ENCODE measurements at places on chromosomes 5 and 9.

GRCh38 chr9:76044266-76044819 is 153.9 kb downstream of the PCSK5 start:
- DNase-seq = no peak

- DNase-seq = no peak
Observed at GRCh38 chr9:96399325-96399633, 15.8 kb upstream of the SLC35D2 start.

DNA sequence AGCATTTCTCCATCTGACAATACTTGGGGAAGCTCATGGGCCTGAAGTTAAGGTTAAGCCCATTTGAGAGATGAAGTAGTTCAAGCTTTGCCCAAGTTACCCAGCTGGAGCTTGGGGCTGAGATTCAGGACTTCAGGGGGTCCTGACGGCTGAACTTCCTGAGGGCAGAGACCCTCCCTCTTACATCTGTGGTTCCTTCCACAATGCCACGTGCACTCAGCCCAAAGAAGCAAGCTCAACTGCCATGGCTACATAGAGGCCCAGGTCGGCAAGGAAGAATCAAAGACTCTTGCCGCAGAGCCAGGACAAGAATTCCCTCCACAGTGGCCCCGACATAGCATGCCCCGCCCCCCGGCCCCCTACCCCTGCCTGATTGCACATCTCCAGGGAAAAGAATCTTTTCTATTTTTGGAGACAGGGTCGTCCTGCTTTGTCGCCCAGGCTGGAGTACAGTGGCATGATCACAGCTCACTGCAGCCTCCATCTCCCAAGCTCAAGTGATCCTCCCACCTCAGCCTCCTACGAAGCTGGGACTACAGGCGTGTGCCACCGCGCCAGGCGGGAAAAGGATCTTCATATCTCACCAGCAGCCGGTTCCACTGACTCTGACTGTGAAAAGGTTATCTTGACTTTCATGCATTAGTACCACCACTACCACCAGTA is 9.2 kb downstream of the PHF19 start:
- DNase-seq = no peak

DNA sequence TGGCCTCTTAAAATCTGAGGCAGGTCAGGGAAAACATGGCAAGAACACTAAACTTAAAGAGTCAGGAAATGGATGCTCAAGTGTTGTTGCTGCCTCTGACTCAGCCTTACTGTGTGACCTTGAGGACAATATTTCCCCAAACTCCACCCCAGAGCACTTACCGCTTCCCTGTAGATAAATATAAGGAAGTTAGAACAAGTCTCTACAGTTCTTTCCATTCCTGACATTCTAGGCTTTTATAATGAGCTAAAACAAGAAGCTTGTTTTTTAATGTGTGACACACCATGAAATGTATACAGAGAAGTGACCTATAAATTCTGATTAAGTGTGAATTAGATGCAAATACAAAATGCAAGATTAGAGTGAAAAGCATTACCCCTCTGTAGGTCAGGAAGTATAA is 129.3 kb downstream of the GRIA1 start:
- no peak for DNase-seq

GRCh38 chr9:125183054-125183453 is 6.5 kb downstream of the PPP6C start:
- no peak for DNase-seq

DNA sequence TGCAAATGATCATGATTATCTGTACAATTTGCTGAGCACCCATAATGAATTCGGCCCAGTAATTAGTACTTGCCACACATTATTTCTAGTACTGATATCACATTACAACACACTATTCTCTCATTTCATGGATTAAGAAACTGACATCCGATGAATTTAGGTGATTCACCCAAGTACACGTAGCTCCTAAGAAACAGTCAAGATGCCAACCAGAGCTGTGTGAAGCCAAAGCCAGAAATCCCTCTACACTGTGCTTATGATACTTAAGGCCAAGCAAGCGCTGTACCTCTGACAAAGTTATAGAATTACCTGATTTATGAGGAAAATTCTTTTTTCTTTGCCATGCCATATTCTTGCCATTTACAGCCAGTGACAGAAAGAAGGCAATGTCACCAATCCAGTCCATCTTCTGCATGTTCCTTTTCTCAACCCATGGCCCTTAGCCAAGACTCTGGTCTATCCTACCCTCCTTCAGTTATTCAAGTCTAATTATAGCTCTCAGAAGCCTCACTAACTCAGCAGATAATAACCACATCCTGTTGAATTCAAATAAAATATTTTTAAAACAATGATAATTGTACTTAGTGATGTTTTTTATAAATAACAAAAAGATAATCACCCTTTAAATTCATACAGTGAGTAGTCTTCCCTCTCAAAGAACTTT is 74.3 kb upstream of the PTGER4 start:
- no peak for DNase-seq

DNA sequence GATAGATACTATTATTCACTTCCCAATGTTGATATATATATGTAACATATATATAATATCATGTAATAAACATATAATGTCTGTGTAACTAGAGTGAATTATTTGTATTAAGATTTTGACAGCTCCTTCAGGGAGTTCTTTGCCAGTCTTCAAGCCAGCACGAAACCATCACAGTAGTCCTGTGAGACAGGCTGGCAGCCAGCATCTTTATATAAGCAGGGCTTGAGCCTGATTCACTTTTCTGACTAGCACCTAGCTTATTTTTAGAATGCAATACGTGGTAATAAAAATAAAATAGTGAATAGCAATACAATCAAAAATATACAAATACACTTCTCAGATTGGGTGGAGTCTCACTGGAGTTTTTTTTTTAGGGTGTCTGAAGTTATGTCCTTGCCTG is 20.7 kb upstream of the GDA start:
- DNase-seq = no peak

GRCh38 chr9:131019388-131020239 is 10.6 kb downstream of the LAMC3 start:
- DNase-seq = no peak

- DNase-seq = no peak
Observed at GRCh38 chr5:66861402-66861801, 265.2 kb downstream of the MAST4 start.

GRCh38 chr9:81588148-81588871 is 101.0 kb downstream of the TLE1 start:
- no peak for DNase-seq

DNA sequence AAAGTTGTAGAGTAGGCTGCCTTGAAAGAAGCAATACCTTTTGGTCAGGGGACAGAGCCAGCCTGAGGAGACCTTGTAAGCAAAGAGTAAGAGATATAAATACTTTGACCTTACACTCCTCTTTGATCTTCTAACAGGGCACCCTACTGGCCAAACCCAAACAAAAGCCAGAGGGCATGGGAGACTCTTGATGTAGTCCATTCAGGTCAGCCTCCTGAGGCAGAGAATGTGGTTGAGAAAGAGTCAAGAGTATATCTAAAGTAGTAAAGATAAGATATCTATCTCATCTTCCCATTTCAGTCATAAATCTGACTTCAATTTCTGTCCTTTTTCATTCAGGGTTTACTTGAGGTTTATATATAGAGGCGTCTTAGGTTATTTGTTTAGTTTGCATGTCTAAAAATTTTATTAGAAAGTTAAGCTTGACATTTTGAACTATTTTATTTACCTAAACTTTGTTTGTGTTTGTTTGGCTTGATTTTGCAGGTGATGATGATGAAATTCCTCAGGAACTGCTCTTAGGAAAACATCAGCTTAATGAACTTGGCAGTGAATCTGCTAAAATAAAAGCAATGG is 125.7 kb downstream of the NIPBL start:
- DNase-seq = no peak

DNA sequence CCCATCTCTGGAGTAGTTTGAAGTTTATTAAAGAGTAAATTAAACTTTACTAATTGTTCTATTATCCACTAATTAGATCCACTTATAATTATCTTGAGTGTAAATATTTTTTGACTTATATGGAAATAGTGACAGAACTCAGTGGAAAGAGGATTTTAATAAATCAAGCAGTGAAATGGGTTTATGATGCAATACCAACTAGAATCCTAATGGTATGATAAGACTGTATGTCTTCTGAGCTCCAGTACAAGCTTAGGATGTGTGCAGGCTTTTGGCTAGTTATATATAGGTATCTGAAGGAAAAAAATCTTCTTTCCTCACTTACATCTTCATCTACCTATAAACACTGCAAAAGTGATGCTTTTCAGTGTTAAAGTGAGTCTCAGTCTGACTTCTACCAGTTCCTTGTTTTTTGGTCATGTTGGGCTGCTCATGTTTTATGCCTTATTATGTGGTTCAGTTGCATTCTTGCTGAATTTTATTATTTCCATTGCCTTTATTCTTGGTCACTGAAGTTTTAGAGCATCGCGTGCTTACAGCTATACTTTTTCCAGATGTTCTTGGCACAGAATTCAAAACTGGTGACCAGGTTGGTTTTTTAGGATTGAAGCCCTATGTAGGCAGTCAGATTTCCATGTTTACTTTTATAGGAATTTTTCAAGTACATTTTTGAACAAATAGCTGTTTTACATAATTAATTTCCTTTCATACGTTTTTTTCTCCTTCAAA is 30.5 kb downstream of the XRCC4 start:
- DNase-seq = no peak

- DNase-seq = no peak
Observed at GRCh38 chr9:35757226-35757891, 3.3 kb upstream of the MSMP start.

DNA sequence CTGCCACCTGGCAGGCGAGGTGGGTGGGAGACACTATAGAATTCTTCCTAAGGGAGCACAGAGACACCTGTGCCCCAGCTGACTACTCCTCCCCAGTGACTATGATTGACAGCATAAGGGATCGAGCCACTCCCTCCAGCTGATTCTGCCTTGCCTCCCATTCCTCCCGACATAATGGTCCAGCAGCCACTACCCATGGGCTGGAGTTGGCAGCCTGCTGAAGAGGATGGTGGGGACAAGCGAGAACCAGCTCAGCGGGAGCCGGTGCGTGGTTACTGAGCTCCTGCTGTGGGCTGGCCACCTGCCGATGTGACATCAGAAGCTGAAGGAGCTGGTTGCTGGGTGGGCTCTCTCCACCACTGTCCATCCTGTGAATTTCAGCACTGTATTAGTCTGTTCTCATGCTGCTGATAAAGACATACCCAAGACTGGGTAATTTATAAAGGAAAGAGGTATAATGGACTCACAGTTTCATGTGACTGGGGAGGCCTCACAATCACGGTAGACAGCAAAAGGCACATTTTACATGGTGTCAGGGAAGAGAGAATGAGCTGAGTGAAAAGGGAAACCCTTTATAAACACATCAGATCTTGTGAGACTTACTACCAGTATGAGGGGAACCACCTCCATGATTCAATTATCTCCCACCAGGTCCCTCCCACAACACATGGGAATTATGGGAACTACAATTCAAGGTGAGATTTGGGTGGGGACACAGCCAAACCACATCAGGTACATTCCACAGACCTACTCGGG is 12.1 kb upstream of the NCS1 start:
- no peak for DNase-seq

DNA sequence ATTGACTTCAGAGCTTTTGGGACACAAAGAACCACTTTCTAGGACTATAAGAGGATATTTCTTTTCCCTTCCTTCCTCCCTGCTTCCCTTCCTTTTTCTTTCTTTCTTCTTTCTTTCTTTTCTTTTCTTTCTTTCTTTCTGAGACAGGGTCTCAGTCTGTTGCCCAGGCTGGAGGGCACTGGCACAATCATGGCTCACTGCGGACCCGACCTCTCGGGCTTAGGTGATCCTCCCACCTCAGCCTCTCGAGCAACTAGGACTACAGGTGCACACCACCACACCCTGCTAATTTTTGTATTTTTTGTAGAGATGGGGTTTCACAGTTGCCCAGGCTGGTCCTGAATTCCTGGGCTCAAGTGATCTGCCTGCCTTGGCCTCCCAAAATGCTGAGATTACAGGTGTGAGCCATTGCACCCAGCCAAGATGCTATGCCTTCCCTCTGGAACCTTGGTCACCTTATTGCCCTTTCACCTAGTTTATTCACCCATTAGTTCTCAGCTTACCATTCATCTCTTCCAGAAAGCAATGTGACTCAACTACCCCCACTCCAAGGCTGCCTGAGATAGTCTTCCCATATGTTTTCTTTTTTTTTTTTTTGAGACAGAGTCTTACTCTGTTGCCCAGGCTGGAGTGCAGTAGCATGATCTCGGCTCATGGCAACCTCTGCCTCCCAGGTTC is 10.1 kb downstream of the PLIN2 start:
- no peak for DNase-seq

DNA sequence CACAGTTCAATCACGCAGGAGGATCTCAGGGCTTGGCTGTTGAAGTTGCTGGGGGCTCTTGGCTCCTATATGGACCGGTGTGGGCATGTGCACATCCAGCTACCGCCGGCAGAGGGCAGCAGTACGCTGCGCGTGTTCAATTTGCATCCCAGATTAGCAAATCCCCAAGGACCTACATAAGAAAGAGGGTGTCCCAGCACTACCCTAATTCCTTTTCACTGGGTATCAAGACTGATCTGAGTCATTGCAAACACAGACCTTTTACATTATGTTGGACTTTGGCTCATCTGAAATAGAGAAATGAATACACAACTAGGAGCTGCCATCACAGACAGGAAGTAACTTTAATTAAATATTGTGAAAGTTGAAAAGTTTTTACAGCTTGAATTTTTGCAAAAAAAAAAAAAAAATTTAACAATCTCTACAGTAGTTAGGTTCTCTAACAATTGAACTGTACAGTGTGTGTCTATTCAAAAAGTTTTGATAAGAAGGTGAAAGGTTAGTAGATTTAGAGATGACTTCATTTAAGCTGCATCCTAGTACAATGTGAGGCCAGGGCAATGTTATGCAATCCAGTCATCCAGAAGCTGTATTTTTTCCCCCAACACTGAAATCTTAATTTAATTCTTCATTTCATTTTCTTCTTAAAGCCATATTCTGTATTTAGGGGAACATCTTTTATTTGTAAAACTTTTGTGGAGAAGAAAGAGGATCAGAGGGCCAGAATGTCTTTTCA is 404.0 kb downstream of the EBF1 start:
- peak; percentile 82 for DNase-seq

- DNase-seq = no peak
Observed at GRCh38 chr5:96439477-96440184, 6.6 kb upstream of the PCSK1 start.

DNA sequence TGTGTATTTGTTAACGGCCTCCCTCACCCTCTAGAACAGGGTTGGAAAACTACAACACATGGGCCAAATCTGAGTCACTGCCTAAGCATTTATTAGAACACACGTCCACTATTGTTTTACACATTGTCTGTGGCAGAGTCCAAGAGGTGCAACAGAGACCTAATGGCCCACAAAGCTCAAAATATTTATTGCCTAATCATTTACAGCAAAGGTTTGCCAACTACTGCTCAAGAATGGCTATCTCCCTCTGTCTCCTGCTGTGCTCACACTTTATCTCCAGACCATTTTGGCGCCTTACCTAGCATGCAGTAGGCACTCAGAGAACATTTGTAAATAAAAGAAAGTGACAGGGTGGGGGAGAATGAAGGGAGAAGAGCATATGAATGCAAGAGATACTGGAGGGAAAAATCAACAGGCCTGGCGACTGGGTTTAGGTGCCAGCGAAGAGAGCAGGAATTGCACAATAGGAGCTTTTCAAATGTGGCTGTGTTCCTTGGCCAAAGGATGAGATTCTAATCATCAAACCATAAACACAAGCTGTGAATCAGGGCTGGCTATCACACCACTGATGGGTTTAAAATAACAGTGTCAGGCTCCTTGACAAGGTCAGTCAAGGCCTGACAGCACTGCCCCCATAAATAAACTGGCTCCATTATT is 80.3 kb downstream of the EPB41L4A start:
- DNase-seq = no peak

- no peak for DNase-seq
Observed at GRCh38 chr5:178312880-178313282, 80.3 kb upstream of the PHYKPL start.

All from iPS DF 6.9 (cell line).